ENCODE measurements at places on chromosomes 2 and 18. TPM values are rescaled to one million over a fixed set of nuclear protein-coding genes. Genes with fewer than 3 reads are reported as not detected.

DNA sequence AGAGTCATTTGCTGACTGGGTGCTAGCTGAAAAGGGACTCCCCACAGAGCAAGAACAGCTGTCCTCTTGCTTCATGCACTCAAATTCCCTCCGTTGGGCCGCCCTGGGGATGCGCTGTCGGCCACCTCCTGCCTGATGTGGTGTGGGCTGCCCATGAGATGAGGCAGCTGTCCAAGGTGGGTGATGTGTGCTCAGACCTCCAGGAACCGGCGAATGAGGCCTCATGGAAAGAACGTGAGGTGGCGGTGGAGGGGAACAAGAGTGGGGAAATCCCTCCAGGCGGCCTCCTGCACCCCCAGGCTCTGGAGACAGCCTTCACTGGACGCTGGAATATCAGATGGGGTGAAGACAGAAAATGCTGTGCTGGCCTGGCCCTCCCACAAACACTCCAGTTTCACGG is 79.8 kb downstream of the LONRF2 start:
- DNase-seq = peak; percentile 1

DNA sequence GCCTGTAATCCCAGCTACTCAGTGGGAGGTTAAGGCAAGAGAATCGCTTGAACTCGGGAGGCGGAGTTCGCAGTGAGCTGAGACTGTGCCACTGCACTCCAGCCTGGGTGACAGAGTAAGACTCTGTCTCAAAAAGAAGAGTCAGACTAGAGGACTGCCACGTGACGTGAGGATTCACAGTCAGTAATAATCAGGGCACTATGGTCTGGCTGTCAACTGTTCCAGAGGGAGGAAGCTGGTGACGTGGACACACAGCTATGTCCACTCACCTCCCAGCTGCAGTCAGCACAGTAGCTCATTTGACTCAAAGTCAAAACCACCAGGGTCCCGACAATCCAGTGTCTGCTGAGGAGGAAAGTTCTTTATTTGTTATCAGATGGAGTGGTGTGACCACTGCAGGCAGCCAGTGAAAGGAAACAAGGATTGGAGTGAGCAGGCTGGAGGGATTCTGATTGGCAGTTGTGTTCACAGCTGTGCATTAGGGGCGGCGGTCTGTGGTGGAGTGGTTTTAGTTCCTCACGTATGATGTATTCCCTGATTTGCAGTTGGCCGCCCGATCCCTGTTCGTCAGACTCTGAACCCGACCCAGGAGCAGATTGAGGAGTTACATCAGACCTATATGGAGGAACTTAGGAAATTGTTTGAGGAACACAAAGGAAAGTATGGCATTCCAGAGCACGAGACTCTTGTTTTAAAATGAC is 37.9 kb downstream of the MOGAT1 start:
- DNase-seq = peak; percentile 99

GRCh38 chr2:207632575-207633493 is 7.6 kb upstream of the METTL21A start:
- peak; percentile 47 for DNase-seq

DNA sequence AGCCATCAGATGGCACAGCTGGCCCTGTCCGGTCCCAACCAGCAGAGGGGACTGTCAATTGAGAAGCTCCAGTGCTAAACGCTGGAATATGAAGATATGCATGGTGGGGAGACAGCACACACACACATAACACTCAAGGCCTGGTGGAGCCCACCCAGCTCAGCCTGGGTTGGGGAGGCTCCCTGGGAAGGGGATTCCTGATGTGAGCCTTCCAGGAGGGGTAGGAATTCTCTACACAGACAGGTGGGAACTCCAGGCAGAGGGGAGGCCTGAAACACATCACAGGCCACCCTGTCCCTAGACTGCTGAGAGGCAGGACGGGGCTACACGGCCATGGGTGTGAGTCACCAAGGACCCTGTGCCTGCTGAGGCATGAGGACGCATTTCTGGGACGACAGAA is 49.4 kb upstream of the SH3RF3 start:
- no peak for DNase-seq

GRCh38 chr18:34609986-34610648 is 100.0 kb upstream of the DTNA start:
- no peak for DNase-seq

DNA sequence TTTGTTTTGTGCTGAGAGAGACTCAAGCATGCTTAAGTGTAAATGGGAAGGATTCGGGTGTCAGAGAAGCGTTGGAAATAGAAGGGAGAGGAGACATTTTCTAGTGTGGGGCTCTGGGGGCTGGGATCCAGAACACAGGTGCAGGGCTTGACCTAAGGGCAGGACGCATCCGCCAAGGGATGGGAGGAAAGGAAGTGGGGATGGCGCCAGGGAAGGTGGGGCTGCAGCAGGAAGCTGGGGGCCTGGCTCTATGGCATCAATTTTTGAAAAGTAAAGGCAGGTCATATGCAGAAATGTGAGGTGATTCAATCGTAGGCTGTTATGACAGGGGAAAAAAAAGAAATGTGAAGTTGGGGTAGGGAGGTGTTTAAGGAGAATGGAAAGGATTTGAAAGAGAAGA is 143.2 kb upstream of the SERTAD2 start:
- DNase-seq = no peak

Gene GKN1
- total RNA-seq = not detected

GRCh38 chr2:186976329-186976728 is 127.4 kb upstream of the ZSWIM2 start:
- DNase-seq = no peak

GRCh38 chr2:46973673-46974072 is 58.1 kb upstream of the MCFD2 start:
- DNase-seq = peak; percentile 11

- no peak for DNase-seq
Measured at GRCh38 chr2:197071790-197072436, 145.4 kb upstream of the PGAP1 start.

Gene NT5DC4
- not detected for total RNA-seq

- DNase-seq = no peak
Measured at GRCh38 chr18:78774741-78775141, 204.9 kb upstream of the SALL3 start.

DNA sequence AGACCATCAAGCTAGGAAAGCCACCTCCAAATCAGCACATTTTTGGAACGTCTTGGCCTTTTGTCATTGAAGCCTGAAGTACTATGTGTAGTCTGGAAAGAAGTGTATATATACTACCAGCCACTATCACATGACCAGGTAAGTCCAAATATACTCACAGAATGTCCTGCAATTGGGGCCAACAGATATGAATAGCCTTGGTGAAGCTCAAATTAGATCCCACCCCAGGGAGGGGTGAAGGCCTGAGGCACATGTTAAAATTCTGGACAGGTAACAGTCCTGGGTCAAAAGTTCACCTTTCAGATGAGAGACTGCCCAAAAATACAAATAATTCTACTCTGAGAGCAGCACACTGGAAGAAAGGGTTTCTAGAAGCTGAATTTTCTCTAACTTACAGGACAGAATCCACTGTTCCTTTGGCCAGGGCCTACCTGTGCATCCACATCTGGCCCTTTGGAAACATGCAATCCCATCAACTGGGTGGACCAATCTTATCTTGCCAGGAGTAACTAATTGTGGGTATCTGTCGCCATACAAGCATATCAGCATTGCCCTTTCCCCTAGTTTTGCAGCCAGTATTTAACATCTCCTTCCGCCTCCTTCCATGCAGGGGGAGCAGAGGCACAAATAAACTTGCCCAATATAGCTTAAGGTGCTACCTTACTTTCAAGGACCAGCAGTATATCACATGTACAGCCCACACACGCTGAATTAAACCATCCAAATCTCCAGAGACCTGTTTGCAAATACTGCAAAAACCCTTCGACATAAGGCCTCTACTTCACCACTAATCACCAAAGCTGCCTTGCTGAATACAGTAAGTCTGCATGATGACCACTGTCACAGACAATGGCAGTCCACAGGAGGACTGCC is 67.8 kb downstream of the EIF5B start:
- DNase-seq = no peak

Gene KRTCAP3
- total RNA-seq = not detected

GRCh38 chr18:30763902-30764350 is 278.6 kb downstream of the DSC3 start:
- DNase-seq = no peak

- no peak for DNase-seq
Measured at GRCh38 chr2:177717831-177718618, 325.5 kb downstream of the AGPS start.

- DNase-seq = peak; percentile 12
Measured at GRCh38 chr2:25481381-25482300, 139.9 kb upstream of the DNMT3A start.

Gene TSGA10
- 1.5 TPM for total RNA-seq

- DNase-seq = no peak
Measured at GRCh38 chr2:66566726-66567399, 131.9 kb downstream of the MEIS1 start.

GRCh38 chr18:55214534-55214933 is 255.3 kb upstream of the CCDC68 start:
- no peak for DNase-seq

GRCh38 chr2:95047629-95048510 is 22.4 kb downstream of the MAL start:
- no peak for DNase-seq

GRCh38 chr2:138485019-138485418 is 16.6 kb upstream of the SPOPL start:
- peak; percentile 13 for DNase-seq

DNA sequence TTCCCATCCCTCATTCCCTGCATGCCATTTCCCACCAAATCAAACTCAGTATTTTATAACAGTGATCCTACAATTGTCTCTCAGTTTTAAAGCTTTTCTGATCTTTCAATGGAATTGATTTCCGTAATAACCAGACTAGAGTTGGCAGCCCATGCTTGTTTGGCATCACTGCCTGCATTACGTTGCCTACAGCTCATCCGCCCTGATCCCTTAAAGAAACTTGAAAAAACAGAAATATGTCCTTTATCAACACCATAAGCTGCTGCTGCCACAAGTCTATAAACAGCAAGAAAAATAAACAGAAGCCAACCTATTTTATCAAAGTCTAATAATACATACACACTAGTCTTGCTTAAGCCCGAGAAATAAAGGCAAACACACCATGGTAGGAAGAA is 331.0 kb downstream of the METTL4 start:
- DNase-seq = no peak

GRCh38 chr2:238370823-238371372 is 50.6 kb downstream of the TRAF3IP1 start:
- peak; percentile 71 for DNase-seq

- no peak for DNase-seq
Measured at GRCh38 chr2:113741091-113741490, 15.4 kb downstream of the SLC35F5 start.

DNA sequence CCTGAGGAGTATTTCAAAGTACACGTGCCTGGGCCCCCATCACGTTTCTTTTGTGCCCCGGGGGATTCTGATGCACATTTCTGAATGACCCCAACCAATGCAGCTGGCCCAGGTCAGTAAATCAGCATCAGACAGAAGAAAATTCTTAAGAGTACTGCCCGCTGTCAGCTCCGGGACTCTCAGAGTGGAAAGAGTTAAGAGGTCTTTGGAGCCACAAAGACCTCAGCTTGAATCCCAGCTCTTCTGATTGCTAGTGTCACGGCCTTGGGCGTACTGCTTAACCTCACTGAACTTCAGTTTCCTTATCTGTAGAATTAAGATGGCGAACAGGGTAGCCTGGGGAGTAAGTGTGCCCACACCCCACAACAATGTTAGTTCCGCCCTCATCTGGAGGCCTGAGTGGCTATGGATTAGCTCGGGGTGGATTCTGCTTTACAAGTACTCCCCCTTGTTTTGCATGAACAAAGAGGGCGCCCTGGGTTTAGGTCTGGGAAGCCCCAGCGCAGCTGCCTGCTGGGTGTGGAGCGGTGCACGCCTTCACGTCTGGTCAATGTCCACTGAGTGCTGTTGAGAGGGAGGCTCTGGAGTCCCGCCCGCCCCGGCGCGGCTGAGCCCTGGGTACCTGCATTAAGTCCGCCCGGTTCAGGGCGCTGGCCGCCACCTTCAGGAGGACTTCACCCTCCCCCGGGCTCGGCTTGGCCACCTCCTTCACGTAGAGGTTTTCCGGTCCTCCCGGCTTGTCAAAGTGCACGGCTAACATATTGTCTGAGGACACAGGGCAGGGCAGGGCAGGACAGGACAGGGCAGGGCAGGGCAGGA is 858 bp downstream of the TP53I3 start:
- peak; percentile 92 for DNase-seq

DNA sequence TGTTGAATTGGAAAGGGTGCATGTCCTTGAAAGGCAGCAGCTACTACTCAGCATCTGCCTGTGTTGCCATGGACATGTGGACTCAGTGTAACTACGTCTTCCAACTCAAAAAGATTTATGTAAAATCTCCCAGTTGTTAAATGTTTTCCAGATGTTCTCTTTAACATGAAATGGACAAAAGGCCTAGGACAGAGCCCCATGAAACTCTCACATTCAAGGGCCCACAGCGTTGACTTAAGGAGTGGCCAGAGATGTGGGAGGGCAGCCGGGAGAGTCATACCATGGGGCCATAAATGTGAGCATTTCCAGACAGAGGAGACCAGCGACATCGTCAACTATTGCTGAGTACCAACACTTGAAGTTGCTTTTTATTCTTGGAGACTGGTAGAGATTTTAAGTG is 9.9 kb downstream of the SLC3A1 start:
- DNase-seq = no peak

DNA sequence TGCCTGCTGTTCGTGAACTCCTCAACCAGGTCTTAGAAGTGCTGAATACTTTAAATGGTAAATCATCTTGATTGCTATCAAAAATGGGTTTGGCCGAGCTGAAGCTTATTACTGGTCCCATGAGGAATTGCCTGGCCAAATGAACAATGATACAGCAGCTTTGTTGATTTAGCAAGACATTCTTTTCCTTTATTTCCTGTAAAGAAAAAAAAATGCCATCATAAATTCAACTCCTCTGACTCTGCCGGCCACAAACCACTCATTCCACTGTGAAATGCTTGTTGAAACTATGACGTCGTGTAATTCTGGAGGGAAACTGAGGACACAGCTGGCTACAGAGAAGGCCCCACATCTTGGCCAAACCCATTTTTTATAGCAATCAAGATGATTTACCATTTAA is 74.2 kb upstream of the ID2 start:
- peak; percentile 80 for DNase-seq

GRCh38 chr2:181999911-182000310 is 14.3 kb downstream of the PPP1R1C start:
- DNase-seq = no peak

GRCh38 chr2:60485055-60485454 is 68.4 kb downstream of the BCL11A start:
- DNase-seq = no peak

DNA sequence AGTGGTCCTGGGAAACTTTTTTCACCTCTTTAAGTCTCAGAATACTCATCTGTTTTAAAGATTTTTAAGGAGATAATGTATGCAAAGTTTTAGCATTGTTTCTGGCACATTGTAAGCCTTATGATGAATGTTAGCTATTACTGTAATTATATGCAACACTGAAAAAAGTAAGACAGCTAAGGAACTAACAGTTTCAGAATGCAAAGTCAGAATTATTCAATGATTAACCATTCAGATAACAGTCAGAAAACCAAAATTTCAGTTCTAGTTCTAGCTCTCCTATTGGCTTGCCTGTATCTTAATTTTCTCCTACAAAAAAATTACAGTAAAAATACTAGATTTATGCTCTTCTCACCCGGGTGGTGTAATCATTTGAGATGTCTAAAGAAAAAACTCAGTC is 101.1 kb downstream of the SLC4A10 start:
- DNase-seq = no peak

Gene GPR35
- total RNA-seq = 1.0 TPM

- DNase-seq = no peak
Measured at GRCh38 chr2:73759285-73759764, 20.6 kb downstream of the DUSP11 start.

Measured in LHCN-M2 (cell line).